ENCODE measurements at places on chromosomes 4 and X.

GRCh38 chrX:25131055-25131454 lies 115.3 kb upstream of the ARX start:
- DNase-seq = no peak

- no peak for DNase-seq
Observed at GRCh38 chr4:123116412-123116811, 194.0 kb upstream of the NUDT6 start.

GRCh38 chr4:11312389-11312788 lies 116.3 kb downstream of the HS3ST1 start:
- no peak for DNase-seq

DNA sequence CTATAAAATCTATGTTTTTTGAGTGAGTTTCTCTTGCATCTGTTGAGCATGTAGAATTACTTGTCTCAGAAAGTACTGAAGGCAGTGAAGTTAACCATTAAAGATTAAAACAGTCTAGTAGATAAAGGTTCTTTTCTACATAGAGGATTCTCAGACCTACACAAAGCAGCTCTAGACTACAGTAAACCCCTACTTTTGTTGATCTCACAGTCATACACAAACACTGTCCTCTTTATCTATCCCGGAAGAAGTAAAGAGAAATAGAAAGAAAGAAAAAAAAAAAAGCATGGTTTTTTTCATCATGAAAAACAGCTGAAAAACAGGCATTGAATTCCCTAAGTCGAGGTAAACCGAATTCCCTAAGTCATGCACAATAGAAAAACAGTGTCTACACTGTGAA lies 58.6 kb downstream of the COL25A1 start:
- DNase-seq = no peak

DNA sequence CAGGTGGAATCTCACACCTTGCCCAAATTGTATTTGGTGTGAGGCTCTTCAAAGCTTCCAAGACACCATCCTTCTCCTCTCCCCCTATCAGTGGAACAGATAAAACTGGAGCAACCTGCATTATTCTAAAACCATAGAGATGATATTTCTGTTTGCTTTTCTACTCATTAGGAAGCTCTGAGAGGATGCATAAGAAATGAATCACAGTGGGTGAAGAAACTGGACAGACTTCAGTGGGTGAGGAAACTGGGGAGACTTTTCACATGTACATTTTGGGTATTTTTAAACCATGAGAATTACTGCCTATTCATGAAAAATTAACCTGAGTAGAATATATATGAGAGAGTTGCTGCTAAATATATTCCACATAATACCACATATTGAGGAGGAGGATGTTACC lies 16.4 kb downstream of the HAND2 start:
- no peak for DNase-seq

- DNase-seq = peak; percentile 49
Observed at GRCh38 chrX:43557792-43558191, 98.3 kb upstream of the MAOA start.

DNA sequence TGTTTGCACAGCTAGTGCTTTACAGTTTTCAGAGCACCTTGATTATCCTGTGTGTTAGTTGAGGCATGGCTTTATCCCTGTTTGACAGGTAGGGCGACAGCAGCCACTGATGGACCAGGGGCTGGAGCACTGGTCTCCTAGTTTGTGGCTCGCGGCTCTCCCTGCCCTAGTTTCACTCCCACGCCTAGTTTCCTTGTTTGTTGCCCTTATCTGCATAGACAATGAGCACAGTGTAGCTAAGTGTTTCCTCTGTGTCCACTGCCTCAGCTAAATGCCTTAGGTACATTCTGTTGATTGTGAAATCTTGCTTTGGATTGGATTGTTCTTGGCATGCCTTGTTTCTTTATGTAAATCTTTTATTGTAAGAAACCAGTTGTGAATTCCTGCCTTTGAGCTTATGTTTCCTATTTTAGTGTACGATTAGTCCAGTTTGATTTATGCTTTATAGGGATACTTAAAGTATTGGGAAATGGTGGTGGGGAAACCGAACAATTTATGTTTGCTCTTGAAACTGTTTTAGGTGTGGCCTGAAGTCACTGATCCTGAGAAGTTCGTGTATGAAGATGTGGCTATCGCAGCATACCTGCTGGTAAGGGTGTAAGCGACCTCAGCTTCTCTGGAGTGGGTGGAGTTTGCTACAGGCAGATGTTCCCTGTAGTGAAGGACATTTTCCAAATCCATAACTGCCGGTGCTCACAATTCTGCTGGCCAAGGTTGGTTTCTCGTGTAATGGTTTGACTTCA lies 11.0 kb downstream of the TRMT44 start:
- DNase-seq = no peak

DNA sequence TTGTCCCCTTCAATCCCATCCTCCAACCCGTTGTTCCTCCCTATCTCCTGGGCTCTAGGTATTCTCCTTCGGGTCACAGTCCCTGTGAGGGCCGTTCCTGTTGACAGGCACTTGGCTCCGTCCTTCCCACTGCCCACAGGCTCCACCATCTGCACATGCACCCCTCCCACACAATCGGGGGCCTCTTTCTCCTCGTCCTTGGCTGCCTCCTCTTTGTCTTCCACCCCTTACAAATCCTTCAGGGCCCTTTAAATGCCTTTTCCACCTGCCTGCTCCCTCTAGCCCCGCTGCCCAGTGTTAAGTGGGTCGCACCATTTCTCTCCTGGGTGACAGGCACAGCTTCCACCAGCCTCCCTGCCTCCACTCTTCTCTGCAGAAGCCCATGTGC lies 2.7 kb upstream of the AVPR2 start:
- no peak for DNase-seq

DNA sequence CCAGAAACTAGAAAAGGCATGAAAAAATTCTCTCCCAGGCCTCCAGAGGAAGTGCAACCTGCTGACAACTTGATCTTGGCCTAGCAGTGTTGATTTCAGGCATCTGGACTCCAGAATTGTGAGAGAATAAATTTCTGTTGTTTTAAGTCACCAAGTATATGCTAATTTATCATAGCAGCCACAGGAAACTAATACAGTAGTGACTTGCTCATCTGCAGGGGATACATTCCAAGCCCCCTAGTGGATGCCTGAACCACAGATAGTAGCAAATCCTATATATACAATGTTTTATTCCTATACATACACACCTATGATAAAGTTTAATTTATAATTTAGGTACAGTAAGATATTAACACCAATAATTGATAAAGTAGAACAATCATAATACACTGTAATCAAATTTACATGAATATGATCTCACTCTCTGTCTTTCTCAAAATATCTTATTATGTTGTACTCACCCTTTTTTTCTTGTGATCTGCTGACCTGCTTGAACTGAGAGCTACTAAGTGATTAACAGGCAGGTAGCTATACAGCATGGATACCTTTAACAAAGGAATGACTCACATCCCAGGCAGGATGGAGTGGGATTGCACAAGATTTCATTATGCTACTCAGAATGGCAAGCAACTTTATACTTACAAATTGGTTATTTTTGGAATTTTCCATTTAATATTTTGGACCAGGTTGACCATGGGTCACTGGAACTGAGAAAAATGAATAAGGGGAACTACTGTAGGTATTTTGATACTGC lies 501.1 kb downstream of the KCNIP4 start:
- DNase-seq = no peak

DNA sequence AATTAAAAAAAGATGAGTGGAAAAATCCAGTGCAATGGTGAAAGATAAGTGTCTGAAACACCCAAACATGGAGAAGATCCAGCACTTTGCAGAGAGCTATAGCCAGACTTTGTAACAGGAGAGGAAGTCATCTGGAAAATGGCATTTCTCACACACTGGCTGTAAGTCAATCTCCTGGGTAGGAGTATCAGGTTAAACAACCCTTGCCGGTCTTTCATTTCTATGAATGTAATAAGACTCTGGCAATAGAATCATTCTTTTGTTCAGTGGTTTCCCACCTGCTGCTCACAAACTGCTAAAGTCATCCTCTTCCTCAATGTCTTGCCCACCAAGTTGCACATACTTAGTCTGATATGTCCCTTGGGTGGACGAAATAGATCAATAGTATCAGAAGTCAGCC lies 94.0 kb upstream of the ATP8A1 start:
- DNase-seq = no peak

DNA sequence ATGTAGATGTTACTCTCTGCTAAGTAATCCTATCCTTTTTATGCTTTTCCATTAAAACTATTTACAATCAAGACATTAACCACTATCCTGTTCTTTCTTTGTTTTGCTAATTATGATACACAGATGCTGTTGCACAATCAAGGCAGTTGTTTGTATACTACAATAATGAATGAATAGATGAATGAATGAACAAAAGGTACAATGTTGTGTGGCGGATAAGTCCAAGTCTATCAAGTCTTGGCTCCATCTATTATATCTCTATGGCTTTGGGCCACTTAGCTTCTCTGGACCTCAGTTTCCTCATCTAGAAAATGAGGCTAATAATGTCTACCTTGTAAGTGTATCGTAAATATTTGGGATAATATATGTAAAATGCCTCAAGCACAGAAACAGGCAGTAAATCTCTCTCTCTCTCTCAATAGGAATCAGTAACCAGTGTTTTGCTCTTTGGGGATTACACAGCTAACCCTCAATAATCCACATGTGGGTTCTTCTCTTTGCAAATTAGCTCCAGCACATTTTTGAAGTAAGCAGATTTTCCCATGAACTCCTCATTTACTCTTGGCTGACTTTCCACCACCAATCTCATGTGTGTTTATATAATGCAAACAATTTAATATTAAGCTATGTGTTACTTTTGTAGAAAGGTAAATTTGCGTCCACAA lies 27.8 kb upstream of the TSPAN5 start:
- no peak for DNase-seq

- DNase-seq = no peak
Observed at GRCh38 chrX:100417681-100418080, 7.6 kb upstream of the PCDH19 start.

DNA sequence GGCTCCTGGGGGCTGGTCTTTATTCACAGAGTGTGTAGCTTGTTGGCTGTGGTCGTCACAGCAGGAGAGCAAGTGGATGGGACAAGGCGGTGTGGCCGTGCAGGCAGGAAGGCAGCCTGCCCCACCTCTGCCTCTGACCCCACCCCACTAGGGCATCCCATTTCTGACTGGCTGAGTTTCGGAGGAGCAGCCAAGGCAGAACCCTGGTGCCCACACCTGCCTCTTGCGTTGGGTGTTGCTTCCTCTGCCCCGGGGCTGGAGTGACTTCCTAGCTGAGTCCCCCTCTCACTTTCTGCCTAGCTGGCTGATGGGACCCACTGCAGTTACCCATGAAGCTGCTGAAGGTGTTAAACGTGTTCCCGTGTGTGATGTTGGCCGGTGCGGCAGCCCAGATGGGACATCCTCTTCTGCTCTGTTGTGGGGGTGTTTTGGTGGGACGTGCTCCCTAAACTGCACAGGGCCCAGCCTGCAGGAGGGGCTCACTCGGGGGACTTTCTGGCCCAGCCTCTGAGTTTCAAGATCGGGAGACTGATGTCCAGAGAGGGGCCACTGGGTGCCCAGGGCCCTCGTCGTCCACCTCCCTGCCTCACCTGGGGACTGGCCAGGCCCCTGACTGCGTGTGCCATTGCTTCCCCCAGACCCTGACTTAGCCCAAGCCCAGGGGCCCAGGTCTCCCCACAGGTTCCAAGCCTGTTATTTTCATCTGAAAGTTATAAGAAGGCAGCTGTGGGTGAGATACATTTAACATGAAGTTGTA lies 101.5 kb downstream of the PSAPL1 start:
- DNase-seq = no peak

DNA sequence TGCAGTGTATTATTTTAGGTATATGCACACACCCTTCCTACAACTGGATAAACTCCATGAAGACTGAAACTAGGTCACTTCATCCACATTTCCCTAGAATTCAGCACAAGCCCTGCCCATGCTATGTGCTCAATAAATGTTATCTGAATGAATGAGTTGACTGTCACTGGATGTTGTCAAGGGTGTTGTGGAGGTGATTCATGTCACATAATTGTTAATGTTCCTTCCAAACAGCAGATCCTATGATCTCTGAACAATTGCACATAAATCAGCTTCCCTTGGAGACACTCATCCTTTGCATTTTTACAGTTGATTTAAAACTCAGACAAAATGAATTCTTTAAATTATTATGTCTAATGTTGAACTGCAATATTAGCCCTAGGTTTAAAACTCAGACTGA lies 154.7 kb downstream of the TSPAN5 start:
- no peak for DNase-seq

DNA sequence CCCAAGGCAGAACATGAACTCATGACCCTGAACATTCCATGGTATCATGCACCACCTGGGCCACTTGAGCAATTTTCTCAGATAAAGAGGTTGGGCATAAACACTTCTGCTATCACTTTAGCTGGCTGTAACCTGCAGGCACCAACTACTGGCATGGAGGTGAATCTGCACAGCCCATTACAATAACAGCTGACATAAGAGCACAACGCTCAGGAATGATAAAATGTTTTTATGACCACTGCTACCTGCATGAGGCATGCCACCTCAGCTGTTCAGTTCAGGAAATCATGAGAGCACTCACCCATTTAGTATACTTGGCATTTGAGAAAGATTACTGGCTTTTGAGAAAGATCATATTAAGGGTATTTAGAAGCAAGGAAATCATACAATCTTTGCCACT lies 85.7 kb upstream of the SPIN4 start:
- no peak for DNase-seq

- no peak for DNase-seq
Observed at GRCh38 chrX:136260776-136261175, 9.6 kb upstream of the MAP7D3 start.

GRCh38 chr4:1098311-1098925 lies 14.9 kb downstream of the RNF212 start:
- no peak for DNase-seq

DNA sequence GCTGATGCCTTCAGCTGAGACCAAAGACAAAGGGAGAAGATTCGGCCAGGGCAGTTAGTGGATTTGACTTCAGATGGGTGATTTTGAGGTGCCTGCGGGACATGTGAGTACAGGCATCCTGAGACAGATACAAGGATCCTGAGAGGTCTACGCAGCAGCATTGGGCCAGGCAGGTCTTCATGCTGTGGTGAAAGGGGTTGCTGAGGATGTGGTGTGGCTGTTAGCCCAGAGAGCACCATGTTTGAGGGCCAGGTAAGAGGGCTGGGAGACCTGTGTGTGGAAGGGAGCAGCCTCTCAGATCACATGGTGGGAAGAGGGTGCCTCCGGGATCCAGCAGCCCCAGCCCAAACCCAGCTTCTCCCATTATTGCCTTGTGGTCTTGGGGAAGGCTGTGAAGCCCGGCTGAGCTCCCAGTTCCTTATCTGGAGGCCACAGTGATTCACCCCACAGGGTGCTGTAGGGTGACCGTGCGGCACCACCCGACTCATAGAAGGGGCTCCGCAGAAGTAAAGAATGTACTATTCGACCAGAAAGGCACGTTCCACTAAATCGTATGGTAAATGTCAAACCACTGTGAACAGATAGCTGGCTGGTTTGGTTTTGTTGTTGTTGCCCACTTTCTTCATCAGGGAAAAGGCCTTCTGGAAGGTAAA lies 27.7 kb upstream of the TADA2B start:
- no peak for DNase-seq

- DNase-seq = no peak
Observed at GRCh38 chr4:80710748-80711451, 319.6 kb upstream of the BMP3 start.

DNA sequence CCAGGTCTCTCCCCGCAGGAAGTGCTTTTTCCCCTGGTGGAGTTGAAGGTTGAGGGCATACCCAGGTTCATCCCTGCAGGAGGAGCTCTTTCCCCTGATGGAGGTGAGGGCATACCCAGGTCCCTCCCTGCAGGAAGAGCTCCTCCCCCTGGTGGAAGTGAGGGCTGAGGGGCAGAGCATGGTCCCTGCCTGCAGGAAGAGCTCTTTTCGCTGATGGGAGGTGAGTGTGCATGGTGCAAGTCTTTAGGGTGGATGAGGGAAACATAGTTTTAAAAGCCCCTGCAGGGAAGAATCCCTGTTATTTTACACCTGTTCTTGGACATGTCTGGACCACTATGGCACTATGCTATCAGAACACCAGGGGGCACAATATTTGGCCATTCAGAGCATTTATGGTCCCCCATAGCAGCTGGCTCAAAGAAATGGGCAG lies 43.7 kb upstream of the PUDP start:
- no peak for DNase-seq

Measured in activated CD4-positive, alpha-beta T cell treated with anti-CD3 and anti-CD28 coated beads for 4 hours (primary cell).